Cortex of kidney (tissue), 1 donor: ENCODE measurements at places on chromosomes 4 and X.

DNA sequence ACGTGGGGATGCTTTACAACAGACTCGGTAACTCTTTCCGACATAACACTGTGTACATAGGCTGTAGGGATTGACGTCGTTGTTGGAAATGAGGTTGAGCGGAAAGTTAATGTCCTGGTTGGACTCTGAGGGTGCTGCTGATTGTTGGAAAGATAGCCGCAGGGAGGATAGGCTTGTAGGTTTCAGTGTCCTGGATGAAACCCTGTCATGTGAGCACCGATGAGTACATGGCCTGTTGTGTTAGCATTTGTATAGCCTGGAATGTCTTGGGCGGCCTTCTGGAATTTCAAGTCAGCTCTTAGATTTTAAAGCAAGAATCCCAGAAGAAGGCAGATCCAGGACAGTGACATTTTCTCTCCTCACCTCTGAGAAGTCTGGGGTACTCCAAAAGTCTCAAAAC is 63.3 kb downstream of the TBC1D14 start:
- no peak for DNase-seq

GRCh38 chr4:177235026-177235425 is 74.6 kb upstream of the NEIL3 start:
- DNase-seq: no peak

DNA sequence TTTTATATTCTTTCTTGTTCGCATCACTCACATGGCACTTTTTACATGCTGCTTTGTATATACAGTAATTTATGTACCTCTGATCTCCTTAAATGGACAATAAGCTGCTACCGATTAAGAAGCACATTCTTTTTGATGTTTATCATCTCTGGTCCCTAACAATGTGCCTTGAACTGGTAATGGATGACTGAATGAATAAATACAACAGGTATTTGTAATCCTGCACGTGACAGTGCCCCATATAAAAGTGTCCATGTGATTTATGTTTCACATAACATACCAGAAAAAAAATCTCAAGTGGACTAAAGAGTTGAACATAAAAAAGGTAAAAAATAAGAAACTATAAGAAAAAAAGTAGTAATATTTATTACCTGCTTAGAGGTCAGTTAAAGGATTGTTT is 7.7 kb upstream of the SLAIN2 start:
- DNase-seq: no peak

DNA sequence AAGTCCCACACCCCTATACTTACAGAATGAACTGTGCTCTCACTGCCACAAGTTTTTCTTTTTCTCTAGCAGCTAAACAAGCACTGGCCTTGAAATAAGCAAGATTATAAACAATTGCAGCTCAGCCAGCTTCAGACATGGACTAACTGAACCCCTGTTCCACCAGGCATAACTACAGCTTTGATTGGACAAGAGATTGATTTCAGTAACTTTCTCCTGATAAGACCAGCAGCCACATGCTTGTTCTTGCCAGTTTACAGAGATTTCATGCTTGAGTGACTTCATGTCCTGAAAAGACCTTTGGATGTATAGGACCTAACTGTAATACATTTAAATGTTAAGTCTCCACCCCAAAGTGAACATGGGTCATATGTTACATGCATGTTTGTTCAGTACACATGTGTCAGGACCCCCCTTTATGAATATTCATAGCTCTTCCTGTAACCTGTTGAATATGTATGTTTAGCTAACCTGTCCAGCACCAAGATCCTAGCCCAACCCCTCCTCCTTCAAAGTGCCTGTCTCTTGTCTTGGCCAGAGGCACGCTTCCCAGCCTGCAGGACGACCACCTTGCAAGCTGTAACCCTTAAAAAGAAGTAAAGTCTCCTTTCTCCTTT is 27.9 kb downstream of the ZNF275 start:
- DNase-seq: no peak

- DNase-seq: peak; percentile 5
Measured at GRCh38 chrX:103607364-103608305, at the start of gene TCEAL3. Gene TCEAL3 (plus strand): TSS chrX:103607963. CDS start chrX:103609065, 1,102 bp downstream.

GRCh38 chr4:37452952-37453280 is 208.4 kb downstream of the NWD2 start:
- DNase-seq: no peak

GRCh38 chrX:102995316-102995715 is 58.2 kb downstream of the RAB40AL start:
- no peak for DNase-seq

- no peak for DNase-seq
Measured at GRCh38 chrX:12240491-12240890, 102.2 kb downstream of the FRMPD4 start.

DNA sequence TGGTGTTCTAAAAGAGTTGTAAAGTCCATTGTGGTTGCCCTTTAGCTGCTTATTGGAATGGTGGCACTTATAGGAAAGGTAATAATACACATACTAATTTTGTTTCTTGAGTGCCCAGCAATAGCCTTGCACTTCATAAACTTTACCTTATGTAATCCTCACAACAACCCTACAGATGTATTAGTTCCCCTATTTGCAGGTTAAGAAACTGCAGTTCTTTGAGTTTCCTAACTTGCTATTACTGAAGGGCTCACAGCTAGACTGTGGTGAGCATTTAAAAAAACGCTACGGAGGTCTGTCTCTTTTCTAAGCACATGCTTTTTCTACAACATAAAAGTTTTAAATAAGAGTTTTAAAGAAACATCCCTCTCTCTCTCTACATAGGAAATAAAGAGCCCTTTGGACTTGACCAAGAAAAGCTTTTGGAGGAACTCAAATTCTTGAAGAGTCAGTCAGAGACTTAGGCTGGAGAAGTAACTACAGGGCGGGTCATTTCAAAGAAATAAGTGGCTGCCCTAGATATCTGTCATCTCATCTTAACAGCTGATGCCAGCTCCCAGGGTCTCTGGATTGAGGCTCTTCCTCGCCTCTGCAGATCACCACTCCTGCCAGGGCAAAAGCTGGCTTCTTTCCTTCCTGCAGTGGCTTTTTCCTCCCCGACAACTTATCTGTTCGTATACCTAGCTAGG is 42.0 kb upstream of the FBXW7 start:
- no peak for DNase-seq

- no peak for DNase-seq
Measured at GRCh38 chr4:75099321-75099720, 166.4 kb downstream of the PARM1 start.

GRCh38 chr4:4668355-4669210 is 126.7 kb upstream of the STX18 start:
- DNase-seq: no peak

- DNase-seq: no peak
Measured at GRCh38 chrX:118182681-118183080, 66.1 kb upstream of the KLHL13 start.

DNA sequence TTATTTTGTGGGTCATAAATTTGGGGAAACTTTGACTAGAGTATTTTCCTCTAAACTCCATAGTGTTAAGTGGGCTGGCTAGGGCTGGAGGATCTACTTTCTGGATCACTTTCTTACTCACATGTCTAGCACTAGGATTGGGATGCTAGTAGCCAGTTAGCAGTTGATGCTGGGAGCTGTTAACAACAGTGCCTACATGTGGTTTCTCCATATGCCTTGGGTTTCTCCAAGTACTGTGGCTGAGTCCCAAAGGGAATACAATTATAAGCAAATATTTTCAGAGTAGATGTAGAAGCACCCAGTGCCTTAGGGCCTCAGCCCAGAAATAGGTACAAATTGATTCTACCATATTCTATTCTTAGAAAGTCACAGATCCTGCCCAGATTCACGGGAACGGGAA is 1614.9 kb downstream of the ARAP2 start:
- no peak for DNase-seq

DNA sequence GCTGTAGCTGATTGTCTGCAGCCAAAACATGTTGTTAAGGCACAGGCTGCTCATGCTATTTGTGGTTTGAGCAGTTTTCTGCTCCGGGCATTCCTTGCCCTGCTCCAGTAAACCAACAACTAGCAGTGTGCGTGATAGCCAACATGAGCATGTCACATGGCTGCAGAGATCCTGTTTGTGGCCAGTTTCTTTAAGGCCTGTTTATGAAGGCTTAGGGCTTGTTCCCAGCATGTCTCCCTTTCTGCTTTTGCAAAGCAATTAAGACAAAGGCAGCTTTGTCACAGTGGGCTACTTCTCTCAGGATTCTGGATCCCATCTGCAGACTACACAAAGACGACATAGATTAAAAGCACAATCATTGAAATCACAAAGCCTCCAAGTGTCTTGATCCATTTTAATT is 160.5 kb downstream of the ZNF518B start:
- no peak for DNase-seq

GRCh38 chr4:176470671-176471070 is 150.9 kb downstream of the SPCS3 start:
- DNase-seq: no peak

DNA sequence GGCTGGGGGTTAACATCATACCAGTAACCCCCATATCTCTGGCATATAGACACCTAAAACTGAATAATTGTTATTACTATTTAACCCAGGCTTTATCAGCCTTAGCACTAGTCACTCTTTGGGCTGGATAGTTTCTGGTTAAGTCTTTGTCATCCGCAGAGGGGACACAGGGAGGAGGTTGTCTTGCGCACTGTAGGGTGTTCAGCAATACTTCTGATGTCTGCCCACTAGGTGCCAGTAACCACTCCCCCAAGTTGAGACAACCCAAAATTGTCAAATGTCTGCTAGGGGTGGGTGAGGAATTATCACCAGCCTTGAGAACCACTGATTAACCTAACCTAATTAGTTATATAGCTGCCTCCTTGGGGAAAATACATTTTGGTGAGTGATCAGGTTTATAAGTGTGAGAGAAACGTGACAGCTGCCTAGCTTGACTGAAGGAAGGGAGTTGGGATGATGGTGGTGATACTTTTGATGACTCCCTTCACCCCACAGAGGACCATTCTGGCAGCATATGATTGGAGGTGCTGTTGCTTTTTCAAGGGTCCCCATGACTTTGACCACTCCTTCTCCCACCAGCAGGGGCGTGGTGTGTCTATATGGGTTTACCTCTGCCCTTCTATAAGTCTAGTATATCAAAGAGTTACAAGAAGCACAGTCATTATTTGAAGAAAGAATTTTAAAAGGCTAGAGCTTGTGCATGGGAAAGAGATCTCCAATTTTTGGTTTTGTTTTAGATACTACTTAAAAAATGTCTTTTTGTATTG is 140.9 kb downstream of the STIM2 start:
- DNase-seq: no peak

GRCh38 chr4:2800691-2801596 is 8.1 kb downstream of the SH3BP2 start:
- no peak for DNase-seq

GRCh38 chr4:145795521-145795920 is 115.6 kb downstream of the C4orf51 start:
- DNase-seq: no peak

DNA sequence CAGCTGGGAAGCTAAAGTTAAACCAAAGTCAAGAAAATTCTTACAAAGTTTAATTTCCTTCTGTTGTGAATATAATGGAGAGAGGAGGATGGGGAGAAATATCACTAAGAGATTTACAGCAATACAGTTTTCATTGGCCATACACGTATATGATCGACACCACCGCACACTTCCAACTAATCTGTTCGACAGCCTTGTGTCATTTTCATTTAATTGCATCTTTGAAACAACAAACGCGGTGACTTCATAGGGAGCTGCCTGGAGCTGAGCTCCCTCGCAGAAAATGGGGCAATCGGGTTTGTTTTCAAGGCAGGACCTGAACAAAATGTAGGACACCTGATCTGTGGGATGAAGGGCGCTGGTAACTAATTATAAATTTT is 1.3 kb downstream of the PTPN13 start:
- no peak for DNase-seq

DNA sequence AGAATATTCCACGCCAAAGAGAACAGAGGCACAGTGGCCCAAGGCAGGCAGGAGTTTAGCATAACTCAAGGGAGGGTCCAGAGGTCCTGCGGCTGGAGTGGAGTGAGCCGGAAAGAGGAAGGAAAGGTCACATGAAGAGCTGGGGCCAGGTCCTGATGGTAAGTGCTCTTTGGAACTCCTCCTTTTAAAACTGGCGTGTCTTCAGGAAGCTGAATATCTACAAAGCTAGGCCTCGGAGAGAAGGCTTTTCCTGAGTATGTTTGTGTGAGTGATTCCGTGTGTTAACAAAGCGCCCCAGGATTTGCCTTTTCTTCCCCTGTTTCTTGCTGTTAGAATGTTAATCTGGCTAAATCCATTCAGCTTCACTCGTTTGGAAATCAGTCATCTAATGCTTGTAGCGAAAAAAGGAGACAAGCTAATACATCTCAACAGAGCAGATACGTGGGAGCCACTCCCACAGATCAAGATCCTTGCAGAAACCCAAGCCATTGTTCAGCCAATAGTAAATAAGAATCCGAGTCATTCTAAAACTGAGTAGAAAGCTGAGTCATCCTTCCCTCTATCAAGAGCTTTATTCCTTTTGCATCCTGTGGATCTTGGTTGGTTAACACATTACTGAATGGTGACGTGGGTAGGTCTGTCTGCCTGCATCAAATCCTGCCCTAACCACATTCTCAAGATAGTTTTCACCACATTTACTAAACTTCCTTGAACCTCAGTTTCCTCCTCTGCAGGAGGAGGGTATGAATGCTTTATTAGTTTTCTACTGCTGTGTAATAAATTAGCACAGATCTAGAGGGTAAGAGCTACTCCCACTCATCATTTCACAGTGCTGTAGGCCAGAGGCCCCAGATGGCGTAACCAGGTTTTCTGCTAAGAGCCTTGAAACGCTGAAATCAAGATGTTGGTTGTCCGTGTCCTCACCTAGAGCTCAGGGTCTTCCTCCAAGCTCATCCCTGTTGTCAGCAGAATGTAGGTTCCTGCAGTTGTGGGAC is 43.2 kb upstream of the RBM47 start:
- DNase-seq: no peak

DNA sequence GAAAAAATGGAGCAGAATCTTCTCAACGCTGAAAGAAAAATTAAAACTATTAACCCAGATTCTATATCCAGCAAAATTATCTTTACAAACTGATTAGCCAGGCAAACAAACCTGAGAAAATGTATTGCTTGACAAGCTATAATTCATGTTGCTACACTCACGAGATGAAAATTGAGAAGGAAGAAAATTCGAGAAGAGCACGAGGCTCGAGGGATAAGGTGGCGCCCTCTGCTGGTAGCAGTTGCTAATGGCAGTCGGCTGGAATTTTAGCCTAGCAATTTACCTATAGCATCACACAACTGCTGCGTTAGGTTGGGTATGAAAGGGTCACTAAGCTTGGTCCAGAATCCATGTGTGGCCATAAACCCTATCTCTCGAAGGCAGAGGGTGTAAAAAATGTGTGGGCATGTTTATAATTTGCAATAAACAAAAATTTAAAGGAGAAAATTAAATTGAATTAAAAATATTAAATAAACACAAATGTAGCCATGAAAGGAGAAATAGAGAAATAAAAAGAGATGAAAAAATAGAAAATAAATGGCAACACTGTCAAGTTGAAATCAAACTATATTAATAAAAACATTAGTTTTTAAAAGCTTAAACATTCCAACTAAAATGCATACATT is 126.6 kb downstream of the PPP4R3C start:
- no peak for DNase-seq
